ENCODE measurements at places on chromosomes 5 and 9. TPM values are rescaled to one million over a fixed set of nuclear protein-coding genes. Genes with fewer than 3 reads are reported as not detected.

Gene PLGRKT
- 17.2 TPM for total RNA-seq

Gene QRFP
- not detected for total RNA-seq

Gene ANXA1
- 659 TPM for total RNA-seq

Gene CDX1
- total RNA-seq: not detected

Gene CCDC107
- 7.0 TPM for total RNA-seq

Gene FAM169A
- total RNA-seq: 2.7 TPM

Gene STARD4
- total RNA-seq: 120 TPM

Gene POLR1E
- 30.7 TPM for total RNA-seq

Gene PANK3
- total RNA-seq: 85.9 TPM

Gene FBP1
- total RNA-seq: 13.2 TPM

Gene SPINK13
- not detected for total RNA-seq

Gene OTULINL
- 0.50 TPM for total RNA-seq

Gene AQP7
- total RNA-seq: 0.13 TPM

Gene MCTP1
- total RNA-seq: 86.0 TPM

Gene UQCRQ
- 67.9 TPM for total RNA-seq

Gene PPP1R26
- 16.5 TPM for total RNA-seq

Gene FBXO38
- 111 TPM for total RNA-seq

Gene SHB
- total RNA-seq: 18.5 TPM

Gene FAM219A
- total RNA-seq: 18.8 TPM

Gene HACD4
- total RNA-seq: 1.1 TPM

Gene CRAT
- 27.7 TPM for total RNA-seq

Gene GPX8
- total RNA-seq: 101 TPM

Gene VAV2
- total RNA-seq: 15.0 TPM

Gene IFNA21
- not detected for total RNA-seq

Gene PCDHGA9
- total RNA-seq: 4.3 TPM

Gene PPIC
- 26.3 TPM for total RNA-seq

Gene DND1
- 0.43 TPM for total RNA-seq

Gene ZNF354C
- 9.8 TPM for total RNA-seq

Gene COL15A1
- not detected for total RNA-seq

Gene LEAP2
- total RNA-seq: 0.53 TPM

Gene PCDHA10
- 0.07 TPM for total RNA-seq

Gene ABCA1
- 5.4 TPM for total RNA-seq

Gene LHX6
- under 0.01 TPM for total RNA-seq

Gene IGIP
- 6.3 TPM for total RNA-seq

Gene CCDC152
- 4.0 TPM for total RNA-seq

Gene IL4
- total RNA-seq: not detected

Gene PDZD2
- 4.0 TPM for total RNA-seq

All from thoracic aorta endothelial cell (primary cell).